Suppressor macrophage treated with lipopolysaccharide for 4 hours (primary cell): ENCODE measurements at places on chromosomes 12 and 14.

DNA sequence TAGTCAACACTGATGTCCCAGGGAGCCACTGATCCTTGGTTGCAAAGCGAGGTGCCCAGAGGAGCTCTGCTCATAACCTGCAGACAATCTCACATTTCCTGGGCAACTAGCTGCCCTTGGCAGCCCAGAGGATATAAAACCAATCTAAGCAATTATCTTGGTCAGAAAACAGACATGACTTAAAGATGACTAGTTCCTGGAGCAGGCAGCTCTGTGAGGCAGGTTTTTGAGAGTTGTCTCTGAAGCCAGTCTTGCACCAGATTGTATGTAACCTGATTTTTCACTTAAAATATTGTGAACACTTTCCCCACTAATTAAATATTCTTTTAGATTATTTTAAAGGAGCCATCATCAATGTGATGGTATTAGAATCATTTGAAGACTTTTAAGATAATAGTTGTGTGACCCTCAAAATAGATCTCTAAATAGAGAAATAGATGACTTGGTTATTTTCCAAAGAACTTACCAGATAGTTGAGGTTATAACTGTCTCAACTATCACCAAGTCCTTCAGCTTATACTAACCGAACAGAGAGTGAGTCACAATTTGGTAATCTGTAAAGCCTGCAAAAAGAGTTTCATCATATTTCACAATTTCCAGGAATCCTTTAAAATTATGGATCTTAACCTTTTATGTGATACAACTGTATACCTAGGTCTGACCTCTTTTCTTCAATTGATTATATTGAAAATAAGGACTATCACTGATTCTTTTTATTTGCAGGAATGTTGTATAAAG is 75.9 kb downstream of the LIN7A start:
- DNase-seq, result no peak

- DNase-seq, result no peak
Measured at GRCh38 chr12:71591601-71592000, 72.0 kb downstream of the ZFC3H1 start.

DNA sequence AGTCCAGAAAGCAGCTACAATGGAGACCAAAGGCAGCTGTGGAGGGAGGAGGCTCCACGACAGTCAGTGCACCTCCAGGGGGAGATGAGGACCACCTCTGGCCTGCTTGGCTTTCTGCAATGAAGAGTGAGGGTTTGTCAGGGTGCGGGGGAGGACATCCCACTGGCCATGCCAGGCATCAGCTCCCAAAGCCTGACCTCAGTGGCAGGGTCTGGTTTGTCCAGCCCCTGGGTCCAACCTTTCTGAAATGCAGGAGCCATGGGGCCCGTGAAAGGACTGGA is 35.2 kb downstream of the SLC6A12 start:
- no peak for DNase-seq

DNA sequence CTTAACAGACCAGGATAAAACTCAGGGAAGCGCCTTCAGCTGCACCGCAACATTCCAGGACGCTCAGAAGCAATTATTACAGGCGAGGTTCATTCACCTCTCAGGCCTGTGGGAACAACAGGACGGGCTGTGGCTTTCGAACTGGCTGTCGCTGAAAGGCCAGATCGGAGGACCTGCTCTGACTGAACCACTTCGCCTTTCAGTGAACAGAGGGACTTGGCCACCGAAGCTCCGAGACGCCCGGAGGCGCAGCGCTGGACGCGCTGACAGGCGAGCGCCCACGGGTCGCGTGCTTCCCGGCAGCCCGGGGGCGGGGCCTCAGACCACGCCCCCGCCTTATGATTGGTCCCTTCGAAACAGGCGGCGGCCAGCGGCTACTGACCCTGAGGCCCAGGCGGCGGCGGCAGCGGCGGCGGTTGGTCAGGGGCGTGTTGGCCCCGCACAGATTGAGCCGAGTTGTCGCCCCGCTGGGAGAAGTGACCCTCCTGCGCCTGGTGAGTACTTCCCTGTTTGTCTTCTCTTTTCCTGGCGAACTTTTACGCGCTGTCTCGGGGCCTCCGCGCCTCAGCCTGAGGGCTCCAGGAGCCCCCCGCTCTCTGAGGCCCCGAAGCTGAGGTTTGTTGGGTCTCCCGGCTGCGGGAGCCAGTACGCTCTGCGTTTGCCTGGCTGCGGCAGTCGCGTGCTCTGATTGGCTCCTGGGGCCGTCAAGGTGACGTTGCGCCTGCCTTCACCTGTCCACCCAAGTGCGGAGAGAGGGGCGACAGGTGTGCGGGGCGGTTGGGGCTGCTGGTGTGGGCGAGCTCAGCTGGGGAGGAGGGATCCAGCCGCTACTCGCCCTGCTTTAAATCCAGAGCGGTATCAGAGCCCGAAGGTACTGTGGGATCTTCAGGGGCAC is at the start of gene GAS2L3:
TSS of gene GAS2L3 (plus strand) at position 393 of the 895 bp plus-strand sequence. CDS start 21,221 bp downstream, outside the sequence.
- peak; percentile 96 for DNase-seq

DNA sequence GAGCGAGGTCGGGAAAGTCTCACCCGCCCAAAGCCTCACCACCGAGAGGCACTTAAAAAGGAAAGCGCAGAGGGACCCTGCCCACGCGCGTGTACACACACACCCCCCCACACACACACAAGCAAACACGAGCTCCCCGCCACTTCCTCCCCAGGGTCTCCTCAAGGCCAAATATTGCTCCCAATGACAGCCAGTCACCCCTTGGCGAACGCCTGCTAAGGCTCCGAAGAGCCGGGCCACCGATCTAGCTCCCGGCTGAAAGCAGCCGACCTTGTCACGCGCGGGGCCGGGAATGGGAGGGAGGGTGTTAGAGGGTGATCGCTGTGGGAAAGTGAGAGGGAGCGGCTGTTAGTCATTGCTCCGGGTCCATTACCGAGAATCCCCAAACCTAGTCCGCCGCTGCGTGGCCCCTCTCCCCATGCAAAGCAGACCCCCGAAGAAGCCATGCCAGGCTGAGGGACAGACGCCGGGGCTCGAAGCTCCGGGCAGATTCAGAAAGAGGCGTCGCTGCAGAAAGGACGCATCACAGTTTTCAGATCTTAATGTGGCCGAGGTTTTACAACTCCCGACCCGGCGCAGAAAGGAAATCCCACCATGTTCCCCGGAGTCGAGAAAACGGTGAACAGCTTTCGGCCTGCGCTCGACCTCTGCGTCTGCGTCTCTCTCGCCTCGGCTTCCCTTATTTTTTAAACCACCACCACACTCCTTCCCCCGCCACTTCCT is 2.6 kb downstream of the BMP4 start:
- DNase-seq, result peak; percentile 12

DNA sequence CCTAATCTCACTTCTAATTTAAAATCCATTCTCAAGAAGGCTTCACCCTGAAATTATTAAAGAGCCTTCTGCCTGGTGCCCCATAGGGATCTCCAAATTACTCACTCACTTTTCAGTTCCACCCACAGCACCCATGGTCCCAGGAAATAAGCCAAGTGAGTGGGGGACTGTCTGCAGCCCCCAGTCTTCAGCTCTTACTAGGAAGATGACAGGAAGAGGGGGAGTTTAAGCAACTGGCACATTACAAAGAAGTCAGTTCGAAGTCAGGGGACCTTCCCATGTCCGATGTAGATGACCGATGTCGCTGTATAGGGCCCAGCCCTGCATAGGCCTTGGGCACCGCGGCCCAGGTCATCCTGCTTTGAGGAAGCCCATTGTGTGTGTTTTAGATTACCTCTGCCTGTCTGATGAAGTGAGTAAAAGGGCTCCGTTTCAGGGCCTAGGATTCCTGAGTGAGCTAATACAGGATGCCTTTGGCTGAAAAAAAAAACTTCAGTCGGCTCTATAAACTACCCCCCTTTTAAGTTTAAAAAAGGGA is 1.9 kb downstream of the ACTN1 start:
- peak; percentile 34 for DNase-seq

DNA sequence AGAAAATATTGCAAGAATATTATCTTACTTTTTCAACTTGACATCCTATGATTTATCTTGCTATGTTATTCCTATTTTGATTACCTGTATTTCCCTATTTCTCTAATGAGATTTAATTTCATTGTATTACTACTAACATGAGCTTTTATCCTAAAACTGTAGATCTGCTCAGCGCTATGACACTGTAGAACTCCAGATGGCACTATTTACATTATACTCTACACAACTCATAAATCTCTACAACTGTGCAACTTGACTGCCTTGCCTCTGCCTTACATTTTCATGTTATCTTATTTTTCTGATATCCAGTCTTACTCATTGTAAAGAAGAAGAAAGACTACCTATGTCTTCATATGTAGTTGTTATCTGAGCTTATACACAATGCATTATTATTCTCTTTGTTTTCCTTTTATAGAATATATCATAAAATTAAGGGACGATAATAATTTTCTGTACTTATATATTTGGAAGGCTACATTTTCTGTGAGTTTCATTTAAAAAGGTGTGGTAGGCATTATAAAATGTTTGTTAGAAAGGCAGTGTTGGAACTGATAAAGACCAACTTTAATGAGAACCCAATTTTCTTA is 24.1 kb downstream of the NUP37 start:
- peak; percentile 52 for DNase-seq

- DNase-seq, result no peak
Measured at GRCh38 chr12:41907550-41907949, 237.1 kb downstream of the GXYLT1 start.

GRCh38 chr12:124703856-124704255 is 136.4 kb upstream of the NCOR2 start:
- DNase-seq, result peak; percentile 30

- DNase-seq, result no peak
Measured at GRCh38 chr12:9719790-9720189, 13.1 kb downstream of the CLECL1 start.

GRCh38 chr14:72301352-72301751 is 369.1 kb downstream of the RGS6 start:
- DNase-seq, result no peak

DNA sequence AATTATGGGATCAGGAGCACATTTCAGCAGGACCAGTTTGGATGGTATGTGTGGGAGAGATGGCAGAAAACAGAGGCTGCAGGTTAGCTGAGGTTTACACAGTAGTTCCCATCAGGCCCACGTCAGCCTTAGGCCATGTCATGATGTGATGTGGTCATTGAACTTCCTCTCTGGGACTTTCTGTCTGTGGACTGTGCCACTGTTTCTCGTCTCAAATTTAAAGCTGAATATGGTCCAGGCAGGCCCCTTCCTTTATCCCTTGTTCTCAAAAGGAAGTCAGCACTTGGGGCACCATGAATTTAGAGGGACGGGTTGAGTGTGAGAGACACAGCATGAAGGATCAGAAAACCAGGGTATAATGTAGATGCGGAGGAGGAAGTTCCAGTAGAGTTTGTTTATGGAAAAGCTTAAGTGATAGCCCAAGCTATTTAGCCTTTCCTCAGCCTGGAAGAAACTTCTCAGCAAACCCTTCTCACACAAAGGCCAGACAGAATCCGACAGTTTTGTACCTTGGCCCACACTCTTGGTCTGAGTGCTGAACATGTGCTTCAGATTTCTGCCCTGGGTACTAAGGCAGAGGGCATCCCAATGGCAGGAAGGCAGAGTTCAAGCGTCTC is 3.6 kb upstream of the IGFBP6 start:
- peak; percentile 86 for DNase-seq

GRCh38 chr12:25365340-25365730 is 114.6 kb upstream of the KRAS start:
- DNase-seq, result no peak

- no peak for DNase-seq
Measured at GRCh38 chr14:72597252-72598233, 296.4 kb downstream of the DPF3 start.

DNA sequence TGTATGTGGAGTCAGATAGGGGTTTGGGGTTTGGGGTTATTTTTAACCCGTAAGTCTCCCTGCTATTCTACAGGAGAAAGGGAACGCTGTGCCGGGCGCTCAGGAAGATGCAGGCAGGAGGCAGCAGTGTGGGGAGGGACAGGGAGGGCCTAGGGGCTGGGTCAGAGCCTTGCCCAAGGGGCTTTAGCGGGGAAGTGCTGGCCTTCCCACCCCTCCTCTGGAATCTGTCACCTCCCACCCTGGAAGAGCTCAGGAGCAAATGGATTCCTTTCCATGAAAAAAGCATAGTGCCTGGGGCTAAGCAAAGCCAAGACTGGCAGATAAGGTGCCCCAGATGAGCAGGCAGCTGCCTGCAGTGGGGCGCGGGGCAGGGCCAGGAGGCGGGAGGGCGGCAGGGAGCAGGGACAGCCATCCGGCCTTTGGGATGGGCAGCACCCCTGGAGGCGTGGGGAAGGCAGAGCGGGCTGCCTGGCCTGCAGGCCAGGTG is 7.3 kb upstream of the INF2 start:
- DNase-seq, result no peak

- no peak for DNase-seq
Measured at GRCh38 chr14:103084021-103084919, at the start of gene LBHD2. LBHD2 (plus strand) TSS chr14:103084210; CDS start chr14:103086013, 1,803 bp downstream.

- no peak for DNase-seq
Measured at GRCh38 chr14:22384167-22384549, 204.9 kb downstream of the DAD1 start.

DNA sequence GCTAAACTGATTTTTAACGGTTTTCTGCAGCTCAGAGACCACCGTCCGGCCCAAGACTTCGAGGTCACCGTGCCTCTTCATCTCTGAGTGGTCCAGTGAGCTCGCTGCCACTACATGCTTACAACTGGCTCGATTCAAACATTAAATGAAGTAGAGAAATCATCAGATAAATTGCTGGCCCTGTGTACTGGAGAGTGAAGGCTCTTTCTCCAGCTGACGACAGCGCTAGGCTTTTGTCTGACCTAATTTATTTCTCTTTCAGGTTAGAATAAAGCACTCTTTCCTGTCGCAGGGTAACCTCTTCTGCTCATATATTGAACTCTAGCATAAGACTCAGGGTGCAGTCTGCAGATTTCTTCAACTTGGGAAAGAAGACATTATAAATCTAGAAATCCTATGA is 6.4 kb downstream of the BCL11B start:
- no peak for DNase-seq

- DNase-seq, result no peak
Measured at GRCh38 chr12:94938583-94938982, 64.9 kb downstream of the NDUFA12 start.

- DNase-seq, result no peak
Measured at GRCh38 chr14:52188381-52188780, 79.1 kb upstream of the PTGDR start.

GRCh38 chr12:47972895-47973294 is 9.5 kb downstream of the TMEM106C start:
- DNase-seq, result no peak

DNA sequence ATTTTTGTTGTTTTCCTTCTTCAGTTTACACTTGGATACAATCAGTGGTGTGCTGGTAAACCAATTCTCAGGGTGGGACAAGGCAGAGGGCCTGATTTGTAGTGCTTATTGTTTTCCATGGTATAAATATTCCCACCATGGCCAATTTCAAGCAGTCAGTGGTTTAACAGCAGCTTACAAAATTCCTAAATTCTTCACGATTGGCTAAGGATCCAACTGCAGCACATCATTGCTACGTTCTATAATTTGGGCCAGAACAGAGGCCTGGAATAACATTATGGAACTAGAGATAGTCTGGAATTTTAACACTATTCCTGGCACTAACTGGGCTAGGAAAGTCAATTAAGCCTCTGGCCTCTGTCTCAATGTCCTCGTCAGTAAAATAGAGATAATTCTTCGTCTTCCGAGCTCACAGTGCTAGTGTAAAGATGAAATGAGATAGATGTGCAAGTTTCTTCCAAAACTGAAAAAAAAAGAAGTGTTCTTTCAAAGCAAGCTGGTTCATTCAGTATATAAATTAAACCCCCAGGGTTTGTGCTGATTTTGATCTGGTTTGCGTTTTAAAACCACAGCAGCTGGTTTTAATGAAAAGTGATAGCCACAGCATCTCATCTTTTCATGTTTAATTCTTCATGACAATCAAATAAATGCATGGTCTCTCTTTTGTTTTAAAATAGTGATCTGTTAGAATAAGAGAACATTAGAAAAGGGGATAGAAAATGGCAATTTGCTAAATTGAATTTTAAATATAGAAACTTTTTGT is 104.1 kb downstream of the EPS8 start:
- DNase-seq, result no peak
